ENCODE measurements at places on chromosomes 4 and X. TPM values are rescaled to one million over a fixed set of nuclear protein-coding genes. Genes with fewer than 3 reads are reported as not detected.

DNA sequence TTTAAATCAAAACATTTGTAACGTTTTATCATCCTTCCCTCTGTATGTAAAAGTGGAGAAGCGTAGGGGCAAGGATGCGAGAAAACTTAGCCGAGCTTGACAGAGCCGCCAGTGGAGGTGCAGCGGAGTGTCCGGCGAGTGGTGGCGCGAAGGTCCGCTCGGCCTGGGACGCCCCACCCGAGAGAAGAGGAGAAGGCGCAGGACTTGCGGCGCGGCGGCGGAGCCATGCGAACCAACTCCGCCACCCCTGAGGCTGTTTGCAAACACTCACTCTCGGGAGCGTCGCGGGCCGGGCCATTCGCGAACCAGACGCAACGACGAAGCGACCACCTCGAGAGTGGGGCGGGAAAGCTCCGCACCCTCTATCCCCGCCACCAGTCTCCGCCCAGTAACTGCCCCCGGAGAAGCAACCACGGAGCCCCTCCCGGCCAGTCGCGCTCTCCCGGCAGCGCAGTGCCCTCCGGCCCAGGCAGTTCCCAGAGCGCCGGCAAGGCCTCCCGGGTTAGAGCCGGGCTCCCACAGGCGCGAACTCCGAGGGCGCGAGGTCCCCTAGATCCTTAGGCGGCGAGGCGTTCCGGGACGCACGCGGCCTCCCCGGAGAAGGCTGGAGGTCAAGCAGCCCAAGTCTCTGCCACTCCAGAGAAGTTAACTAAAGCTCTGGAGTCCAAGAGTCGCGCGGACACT is 2.3 kb upstream of the MAB21L2 start:
- no peak for DNase-seq
- H3K36me3 ChIP-seq, result peaks cover 46% of the 10 kb centered on the region
- H3K4me1 ChIP-seq, result peaks cover 2% of the 10 kb centered on the region
- H3K27ac ChIP-seq, result no peak overlapping the region
- no peaks in the 10 kb centered on the region for H3K27me3 ChIP-seq

GRCh38 chr4:79604152-79604551 is 196.1 kb upstream of the GK2 start:
- H3K27ac ChIP-seq, result no peak overlapping the region
- peaks cover 9% of the 10 kb centered on the region for H3K4me1 ChIP-seq
- H3K36me3 ChIP-seq, result no peaks in the 10 kb centered on the region
- no peak overlapping the region for H3K4me3 ChIP-seq
- no peak for DNase-seq

GRCh38 chrX:55074851-55075467 is at the start of gene PAGE2B:
PAGE2B (plus strand) TSS chrX:55075030; CDS start chrX:55076042, 1,012 bp downstream.
- H3K4me1 ChIP-seq, result no peaks in the 10 kb centered on the region
- no peaks in the 10 kb centered on the region for H3K36me3 ChIP-seq
- H3K4me3 ChIP-seq, result no peak within 1 kb of the TSS

DNA sequence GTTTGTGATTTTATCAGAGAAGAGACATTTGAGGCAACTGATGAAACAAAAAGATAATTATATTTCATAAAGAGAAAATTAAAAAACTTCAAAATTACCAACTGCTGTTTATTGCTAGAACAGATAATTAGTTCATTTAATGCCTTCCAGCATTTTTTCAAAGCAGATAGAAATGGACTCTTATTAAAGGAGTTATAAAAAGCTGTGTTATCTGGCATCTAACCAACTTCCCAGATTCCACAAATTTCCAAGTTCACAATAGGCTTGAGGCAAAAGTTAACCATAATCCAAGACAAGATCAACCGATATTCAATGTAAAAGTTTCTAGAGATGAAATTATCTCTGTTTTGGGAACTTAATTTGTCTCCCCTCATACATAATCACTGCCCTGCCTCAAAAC is 152.4 kb downstream of the TSPAN5 start:
- no peak overlapping the region for H3K27ac ChIP-seq
- H3K4me1 ChIP-seq, result peaks cover 44% of the 10 kb centered on the region
- H3K36me3 ChIP-seq, result peaks cover 25% of the 10 kb centered on the region
- DNase-seq, result no peak

GRCh38 chr4:132504438-132504837 is 644.7 kb upstream of the PCDH10 start:
- H3K27me3 ChIP-seq, result no peaks in the 10 kb centered on the region
- H3K27ac ChIP-seq, result no peak overlapping the region
- H3K4me1 ChIP-seq, result peaks cover 2% of the 10 kb centered on the region
- H3K4me3 ChIP-seq, result no peak overlapping the region
- DNase-seq, result no peak
- no peaks in the 10 kb centered on the region for H3K36me3 ChIP-seq

S100P gene
- 2.1 TPM for total RNA-seq

MXRA5 gene
- not detected for total RNA-seq

MFSD8 gene
- total RNA-seq, result 13.8 TPM

DNA sequence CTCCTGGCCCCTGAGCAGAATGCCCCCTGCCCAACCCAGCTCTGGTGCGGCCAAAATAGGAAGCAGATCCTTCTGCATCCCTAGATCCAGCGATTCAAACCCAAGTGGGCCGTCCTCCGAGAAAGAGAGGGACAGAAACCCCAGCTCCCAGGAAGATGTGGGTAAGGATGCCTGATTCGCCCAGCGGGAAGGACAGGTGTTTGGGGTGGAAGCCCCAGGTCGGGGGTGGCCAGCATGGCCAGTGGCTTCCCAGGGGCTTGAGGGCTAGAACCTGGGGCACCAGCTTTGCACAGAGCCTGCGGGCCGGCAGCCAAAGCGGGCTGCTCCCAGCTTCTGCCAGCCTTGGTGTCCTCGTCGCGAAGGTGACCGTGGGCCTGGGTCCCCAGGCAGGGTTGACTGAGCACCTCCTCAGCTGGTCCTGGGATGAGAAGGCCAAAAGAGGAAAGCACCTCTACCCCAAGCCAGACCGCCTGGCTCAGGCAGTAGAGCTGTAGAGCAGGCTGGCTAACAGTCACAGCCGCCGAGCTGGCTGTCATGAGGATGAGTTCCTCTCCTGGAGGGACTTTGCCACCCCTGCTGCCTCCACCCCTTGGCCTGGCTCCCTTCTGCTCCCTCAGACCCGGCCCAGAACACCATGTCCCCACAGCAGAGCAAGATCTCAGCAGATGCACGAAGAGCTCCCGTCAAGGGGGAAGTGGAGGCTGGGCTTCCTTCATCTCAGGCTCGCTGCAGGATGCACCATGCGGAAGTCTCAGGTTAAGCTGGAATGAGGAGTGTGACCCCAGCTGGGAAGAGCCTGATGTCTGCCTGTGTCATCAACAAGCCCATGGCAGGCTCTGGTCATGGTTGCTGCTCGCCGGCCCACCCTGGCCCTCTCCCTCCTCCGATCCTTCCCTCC is 59.9 kb downstream of the CPZ start:
- H3K4me3 ChIP-seq, result no peak overlapping the region
- H3K27ac ChIP-seq, result no peak overlapping the region
- H3K36me3 ChIP-seq, result no peaks in the 10 kb centered on the region
- DNase-seq, result no peak
- H3K27me3 ChIP-seq, result no peaks in the 10 kb centered on the region
- no peaks in the 10 kb centered on the region for H3K4me1 ChIP-seq

MAGEC1 gene
- total RNA-seq, result not detected

EVC gene
- 0.71 TPM for total RNA-seq

All from activated CD4-positive, alpha-beta T cell treated with anti-CD3 and anti-CD28 coated beads for 36 hours (primary cell).